ENCODE measurements at places on chromosomes 3 and 15.

- DNase-seq: no peak
Measured at GRCh38 chr3:61356685-61357084, 105.4 kb upstream of the FHIT start.

- no peak for DNase-seq
Measured at GRCh38 chr15:74523982-74524381, 17.0 kb upstream of the ARID3B start.

GRCh38 chr3:30503446-30503845 is 103.0 kb upstream of the TGFBR2 start:
- no peak for DNase-seq

GRCh38 chr3:4834403-4834866 is 144.8 kb upstream of the BHLHE40 start:
- no peak for DNase-seq

GRCh38 chr3:111598139-111598538 is 3.0 kb upstream of the ZBED2 start:
- no peak for DNase-seq

- DNase-seq: no peak
Measured at GRCh38 chr3:82058809-82059208, 297.4 kb upstream of the GBE1 start.

DNA sequence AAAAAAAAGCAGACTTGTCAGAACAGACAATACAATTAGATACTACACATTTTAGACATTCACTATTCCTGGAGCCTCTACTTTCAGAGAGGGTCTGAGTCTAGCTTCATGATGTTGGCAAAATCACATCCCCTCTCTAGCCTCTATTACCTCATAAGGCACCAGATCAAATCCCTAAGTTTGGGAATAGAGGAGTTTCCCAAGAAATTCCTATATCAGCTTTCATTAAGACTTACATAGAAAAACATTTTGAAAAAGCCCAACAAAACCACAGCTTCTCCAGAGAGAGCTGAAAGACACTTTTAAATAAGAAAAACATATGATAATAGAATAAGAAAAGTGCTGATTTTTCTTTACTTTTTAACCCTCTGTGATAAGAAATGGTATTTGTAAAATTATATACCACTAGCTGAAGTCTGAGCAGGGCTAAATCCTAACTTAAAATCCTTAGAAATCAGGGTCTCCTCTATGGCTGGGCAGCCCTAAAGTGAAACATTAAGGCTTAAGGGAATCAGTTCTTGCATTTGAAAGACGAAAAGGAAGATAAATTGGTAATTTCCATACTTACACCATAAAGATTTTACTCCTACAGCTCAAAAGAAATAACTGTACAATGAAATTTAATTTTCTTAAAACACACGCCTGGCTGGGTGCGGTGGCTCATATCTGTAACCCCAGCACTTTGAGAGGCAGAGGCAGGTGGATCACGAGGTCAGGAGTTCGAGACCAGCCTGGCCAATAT is 4.3 kb downstream of the TBC1D2B start:
- DNase-seq: no peak

GRCh38 chr3:120013481-120013880 is 80.8 kb downstream of the GSK3B start:
- DNase-seq: no peak

- no peak for DNase-seq
Measured at GRCh38 chr15:63979262-63979793, 67.0 kb downstream of the DAPK2 start.
